Activated T-cell treated with anti-CD3 and anti-CD28 coated beads for 24 hours (primary cell): ENCODE measurements at places on chromosomes 11 and 22.
A peak's percentile ranks its signal among the peaks of the same experiment; 100 is the strongest.

GRCh38 chr11:62428871-62429560 lies 10.2 kb downstream of the SCGB1A1 start:
- DNase-seq: no peak

GRCh38 chr11:86291466-86292262 lies 10.4 kb upstream of the HIKESHI start:
- peak; percentile 72 for DNase-seq

GRCh38 chr11:61532134-61533038 lies 23.8 kb downstream of the LRRC10B start:
- peak; percentile 18 for DNase-seq

- DNase-seq: no peak
These were observed 2.1 kb downstream of the GAL start for GRCh38 chr11:68686486-68686885.

GRCh38 chr22:24265734-24266133 lies 4.9 kb upstream of the SPECC1L start:
- DNase-seq: no peak

DNA sequence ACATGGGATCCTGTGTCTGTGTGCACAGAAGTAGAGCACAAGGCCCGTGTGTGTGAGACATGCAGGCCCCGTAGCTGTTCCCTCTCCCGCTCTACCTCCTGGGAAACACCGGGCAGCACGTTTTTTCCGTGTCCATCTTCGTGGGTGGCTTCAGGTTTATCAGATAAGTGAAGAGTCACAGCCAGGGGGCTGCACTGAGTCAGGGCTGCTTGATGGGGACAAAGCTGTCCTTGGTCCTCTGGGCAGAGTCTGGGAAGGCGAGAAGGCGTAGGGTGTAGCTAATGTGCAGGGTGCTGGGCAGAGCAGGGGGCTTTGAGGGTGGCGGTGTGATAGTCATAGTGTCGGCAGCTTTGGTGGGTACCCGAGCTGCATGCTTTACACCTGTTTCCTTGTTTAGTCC lies 23.7 kb downstream of the INCENP start:
- no peak for DNase-seq

DNA sequence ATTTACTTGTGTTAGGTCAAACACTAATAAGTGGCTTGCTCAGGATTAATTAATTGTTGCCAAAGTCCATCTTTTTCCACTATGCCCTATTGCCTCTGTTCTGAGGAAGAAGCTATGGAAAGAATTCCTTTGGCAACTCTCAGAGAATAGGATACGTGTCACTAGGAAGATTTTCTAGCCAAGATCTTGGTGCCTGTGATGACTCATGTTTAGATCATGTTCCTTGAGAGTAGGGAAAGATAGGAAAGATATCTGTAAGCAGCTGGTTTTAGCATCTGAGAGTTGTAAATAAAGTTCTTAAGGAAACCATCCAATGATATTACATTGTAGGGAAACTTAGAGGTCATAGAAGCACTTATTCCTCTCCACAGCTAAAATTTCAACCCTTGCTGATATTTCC lies 15.7 kb downstream of the SLN start:
- no peak for DNase-seq

- DNase-seq: no peak
These were observed at the start of gene MYO18B for GRCh38 chr22:25741692-25742626. TSS of gene MYO18B (plus strand) at chr22:25742188. CDS start at chr22:25761093, 18,905 bp downstream.

- DNase-seq: no peak
These were observed 7.2 kb downstream of the CLMP start for GRCh38 chr11:123187665-123188507.

DNA sequence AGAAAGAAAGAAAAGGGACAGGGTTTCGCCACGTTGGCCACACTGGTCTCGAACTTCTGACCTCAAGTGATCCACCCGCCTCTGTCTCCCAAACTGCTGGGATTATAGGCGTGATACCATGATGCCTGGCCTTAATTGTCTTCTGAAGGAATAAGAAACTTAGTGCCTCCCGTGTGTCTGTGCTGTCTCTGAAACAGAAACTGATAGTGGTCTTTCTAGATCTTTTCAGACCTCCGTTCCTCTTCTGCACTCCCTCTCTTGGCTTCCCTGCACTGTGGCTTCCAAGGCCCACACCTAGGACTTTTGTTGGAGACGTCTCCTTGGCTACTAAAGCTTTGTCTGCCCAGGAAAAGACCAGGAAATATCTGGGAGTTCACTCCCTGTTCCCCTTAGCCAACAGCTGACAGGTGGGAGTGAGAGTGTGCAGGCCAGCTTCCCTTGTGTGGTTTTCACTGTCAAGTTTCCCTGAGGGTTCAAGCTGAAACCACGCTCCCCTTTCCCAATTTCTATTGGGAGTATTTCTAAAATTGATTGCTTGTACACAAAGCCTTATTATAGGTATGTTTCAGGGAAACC lies 10.1 kb upstream of the HTR3B start:
- DNase-seq: no peak

- no peak for DNase-seq
These were observed 86.5 kb downstream of the TRPC6 start for GRCh38 chr11:101497291-101497690.

DNA sequence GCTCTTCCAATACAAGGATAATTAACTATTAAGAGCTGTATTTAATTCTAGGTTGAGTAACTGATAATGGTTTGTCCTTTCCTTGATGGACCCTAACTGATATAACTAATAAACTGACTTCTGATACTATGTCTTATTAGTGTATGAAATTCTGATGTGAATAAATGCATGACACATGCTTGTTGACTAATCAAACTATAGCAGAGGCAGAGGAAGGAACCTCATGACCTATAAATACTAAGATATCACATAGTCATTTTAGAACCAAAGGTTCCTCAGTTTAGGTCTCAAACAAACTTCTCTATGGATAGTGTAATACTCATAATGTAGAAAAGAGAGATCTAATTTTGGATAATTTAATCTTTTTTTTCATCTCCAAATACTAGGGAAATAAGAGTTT lies 4.8 kb upstream of the HBD start:
- no peak for DNase-seq
